ENCODE measurements at places on chromosomes 7 and 10. TPM values are rescaled to one million over a fixed set of nuclear protein-coding genes. Genes with fewer than 3 reads are reported as not detected.

DNA sequence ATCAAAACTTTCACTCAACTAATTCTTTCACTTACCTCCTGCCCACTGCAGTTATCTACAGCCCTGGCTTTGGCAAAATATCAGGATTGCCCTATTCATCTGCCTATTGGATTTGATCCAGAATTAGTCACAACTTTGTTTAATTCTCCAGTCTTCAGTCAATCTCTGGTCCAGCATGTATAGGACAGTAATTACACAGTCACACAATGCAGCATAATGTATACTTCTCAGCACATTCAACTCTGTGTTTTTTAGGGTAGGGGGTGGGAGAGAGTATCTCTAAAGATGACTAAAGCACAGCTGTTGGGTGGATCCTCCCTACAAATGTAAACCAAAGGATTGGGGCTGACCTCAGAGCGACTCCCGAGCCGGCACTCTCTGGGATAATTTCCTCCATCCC, 17.7 kb upstream of the NRP1 start:
- ATAC-seq, result no peak

- peak; percentile 100 for ATAC-seq
Observed at GRCh38 chr10:112519133-112519761, 72.2 kb downstream of the VTI1A start.

DNA sequence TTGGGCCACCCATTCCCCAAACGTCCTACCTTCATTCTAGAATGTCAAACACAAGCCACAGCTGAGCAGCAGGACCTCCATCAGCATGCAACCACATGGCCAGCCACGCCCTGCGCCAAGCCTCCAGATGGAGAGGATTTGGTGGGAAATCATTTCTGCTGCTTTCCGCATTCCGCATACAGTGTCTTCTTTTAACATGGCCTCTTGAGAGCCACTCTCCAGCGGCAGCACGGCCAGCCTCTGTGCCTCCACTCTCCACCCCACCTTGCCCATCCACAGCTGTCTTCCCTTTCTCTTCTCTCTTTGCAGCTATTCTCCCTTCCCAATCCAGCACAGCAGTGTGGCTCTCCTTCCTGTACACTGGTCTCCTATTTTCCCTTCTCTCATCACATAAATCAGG, 389.1 kb downstream of the PAXIP1 start:
- ATAC-seq, result no peak

Gene TCAF2
- total RNA-seq, result 73.1 TPM

DNA sequence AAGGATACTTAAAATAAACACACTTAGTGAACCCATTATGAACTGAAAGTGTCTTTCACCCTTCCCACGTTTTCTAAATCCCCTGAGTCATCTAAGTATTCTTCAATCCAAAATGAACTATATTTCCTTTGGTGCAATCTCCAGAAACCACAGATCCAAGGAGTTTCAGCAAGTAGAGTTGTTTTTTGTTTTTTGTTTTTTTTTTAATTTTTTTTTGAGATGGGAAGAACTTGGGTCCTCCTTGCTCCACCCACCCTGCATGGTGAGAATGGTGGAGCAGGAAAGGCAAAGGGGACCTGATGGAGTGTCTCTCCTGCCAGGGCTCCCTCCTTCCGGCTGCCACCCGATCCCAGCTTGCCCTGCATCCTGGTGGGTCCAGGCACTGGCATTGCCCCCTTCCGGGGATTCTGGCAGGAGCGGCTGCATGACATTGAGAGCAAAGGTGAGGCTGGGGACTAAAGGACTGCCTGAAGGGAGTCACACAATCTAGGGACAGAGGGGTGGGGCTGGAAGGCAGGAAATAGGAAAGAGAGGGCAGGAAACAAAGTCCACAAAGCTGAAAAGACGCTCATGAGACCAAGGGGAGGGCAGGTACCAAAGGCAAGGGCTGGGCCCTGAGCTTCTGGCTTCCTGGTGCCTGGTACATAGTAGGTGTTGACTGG, 12.1 kb downstream of the ATG9B start:
- ATAC-seq, result no peak

GRCh38 chr7:134279898-134280297, 36.8 kb downstream of the SLC35B4 start:
- no peak for ATAC-seq

Gene EPHB6
- total RNA-seq, result 14.9 TPM

- ATAC-seq, result no peak
Observed at GRCh38 chr10:114540236-114540635, 117.8 kb downstream of the ABLIM1 start.

Gene OR13A1
- total RNA-seq, result not detected

GRCh38 chr7:16638282-16639280, 7.0 kb downstream of the ANKMY2 start:
- ATAC-seq, result no peak
